ENCODE measurements at places on chromosomes 5 and 9.

DNA sequence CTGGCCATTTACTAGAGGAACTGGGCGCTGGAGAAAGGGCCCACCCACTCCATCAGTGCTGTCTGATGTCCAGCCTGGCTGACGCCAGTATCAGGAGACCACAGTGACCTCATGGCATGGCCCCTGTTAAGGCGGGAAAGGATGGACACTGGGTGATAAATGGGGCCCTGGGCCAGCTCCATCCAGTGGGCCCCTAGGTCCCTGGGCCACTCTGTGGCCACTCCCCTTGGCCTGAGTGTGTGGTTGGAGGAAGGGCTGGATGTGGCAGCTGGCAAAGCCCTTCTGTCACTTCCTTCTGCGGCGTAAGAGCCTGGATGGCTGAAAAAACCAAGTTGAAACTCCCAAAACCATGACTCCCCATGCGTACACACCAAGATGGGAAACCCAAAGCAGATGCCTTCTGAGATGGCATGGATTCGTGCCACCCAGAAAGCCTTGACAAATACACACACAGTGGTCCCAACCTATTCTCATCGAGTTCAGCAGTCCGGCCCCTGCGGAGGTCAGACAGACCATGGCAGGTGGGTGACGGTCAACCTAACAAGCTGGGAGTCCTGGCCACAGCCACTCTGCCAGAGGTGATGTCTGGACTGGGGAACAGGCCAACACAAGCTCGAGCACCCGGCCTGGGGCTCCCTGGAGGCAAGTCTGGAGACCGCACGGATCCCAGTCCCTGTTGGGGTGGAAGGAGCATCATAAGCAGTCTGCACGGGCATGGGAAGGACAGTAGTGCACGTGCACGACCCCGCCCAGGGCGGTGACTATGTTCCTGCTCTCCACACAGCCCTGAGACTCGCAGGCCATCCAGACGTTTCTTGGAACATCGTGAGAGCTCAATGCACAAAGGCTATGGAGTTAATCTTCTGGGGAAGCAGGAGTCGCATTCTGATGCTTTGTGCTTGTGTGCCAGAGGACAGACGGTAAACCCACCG is 45.2 kb upstream of the NOTCH1 start:
- DNase-seq, result no peak

GRCh38 chr5:41509399-41510175 is 814 bp downstream of the PLCXD3 start:
- no peak for DNase-seq

DNA sequence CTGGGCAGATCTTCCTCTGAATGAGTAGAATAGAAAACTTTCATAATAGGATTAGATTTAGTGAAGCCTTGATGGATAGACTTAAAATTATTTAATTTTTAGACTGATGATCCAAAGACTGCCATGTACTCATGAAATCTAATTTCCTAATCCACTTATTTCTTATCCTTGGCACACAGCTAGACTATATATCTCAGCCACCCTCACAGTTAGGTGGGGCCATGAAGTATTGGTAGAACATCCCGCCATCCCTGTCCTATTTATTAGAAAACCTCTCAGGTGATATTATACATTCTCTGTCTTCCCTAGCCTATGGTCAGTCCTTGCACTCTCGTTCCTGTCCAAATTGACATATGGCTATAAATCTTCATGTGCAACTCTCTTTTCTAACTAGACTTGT is 110.9 kb downstream of the FAM170A start:
- no peak for DNase-seq

GRCh38 chr9:124625087-124625486 is 117.9 kb upstream of the NR5A1 start:
- DNase-seq, result no peak

All from RPMI8226 (cell line).